ENCODE measurements at places on chromosomes 1 and 21.
A peak's percentile ranks its signal among the peaks of the same experiment; 100 is the strongest.

DNA sequence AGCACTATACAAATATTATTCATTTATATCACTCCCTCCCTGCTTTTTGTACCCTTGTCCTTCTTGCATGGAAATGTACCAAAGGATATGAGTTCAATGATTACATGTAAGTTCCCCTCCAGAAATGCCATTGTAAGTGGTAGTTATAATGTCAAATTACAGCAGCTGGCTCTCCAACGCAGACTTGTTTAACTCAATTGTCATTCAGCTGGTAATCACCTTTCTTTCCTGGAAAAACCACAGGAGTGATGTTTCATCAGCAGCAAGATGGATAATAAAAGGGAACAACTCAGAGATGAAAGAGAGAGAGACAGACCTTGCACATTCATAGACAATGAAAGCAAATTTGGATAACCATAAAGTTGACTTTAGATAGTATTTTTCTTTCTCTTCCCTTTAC lies 578.6 kb upstream of the PBX1 start:
- no peak for DNase-seq

GRCh38 chr1:55448261-55448660 lies 233.1 kb upstream of the USP24 start:
- no peak for DNase-seq

DNA sequence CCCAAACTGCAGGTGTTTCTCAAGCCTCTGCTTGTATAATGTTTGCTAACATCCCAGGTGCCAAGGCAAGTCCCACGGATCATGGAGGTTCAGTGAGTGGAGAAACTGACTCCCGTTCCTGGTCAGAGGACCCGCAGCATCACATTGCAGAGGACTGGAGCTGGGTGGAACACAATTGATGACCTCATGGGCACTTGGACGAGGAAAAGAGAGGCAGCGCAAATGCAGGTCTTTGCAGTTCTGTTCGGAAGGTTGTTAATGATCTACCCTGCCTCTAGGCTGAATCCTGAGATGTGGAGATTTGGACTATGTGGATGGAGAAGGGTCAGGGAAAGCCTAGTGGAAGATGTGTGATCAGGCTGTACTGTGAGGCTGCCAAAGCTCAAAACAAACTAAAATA lies 192.9 kb downstream of the DUSP10 start:
- DNase-seq = no peak

DNA sequence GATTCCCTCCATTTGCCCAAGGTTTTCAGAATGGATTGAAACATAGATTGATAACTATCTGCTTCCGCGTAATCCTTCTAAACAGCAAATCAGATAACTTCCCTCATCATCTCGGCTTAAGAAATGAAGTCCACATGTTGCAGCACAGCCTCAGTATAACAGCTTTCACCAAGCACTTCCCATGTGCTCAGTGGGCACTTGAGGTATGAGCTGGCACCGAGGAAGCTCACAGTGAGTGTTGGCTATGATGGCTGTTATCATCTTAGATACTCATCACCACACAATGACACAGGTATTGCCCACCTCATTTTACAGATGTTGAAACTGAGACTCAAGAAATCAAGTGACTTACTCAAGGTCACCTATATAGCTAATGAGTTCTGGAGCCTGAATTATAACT lies 43.2 kb downstream of the RCSD1 start:
- no peak for DNase-seq

- DNase-seq = no peak
Measured at GRCh38 chr1:201125800-201126199, 1.2 kb downstream of the ASCL5 start.

GRCh38 chr1:226722240-226722900 lies 16.7 kb downstream of the ITPKB start:
- DNase-seq = no peak

- DNase-seq = no peak
Measured at GRCh38 chr1:246689409-246690008, 34.7 kb upstream of the SCCPDH start.

GRCh38 chr1:155504207-155504606 lies 58.4 kb downstream of the ASH1L start:
- no peak for DNase-seq

DNA sequence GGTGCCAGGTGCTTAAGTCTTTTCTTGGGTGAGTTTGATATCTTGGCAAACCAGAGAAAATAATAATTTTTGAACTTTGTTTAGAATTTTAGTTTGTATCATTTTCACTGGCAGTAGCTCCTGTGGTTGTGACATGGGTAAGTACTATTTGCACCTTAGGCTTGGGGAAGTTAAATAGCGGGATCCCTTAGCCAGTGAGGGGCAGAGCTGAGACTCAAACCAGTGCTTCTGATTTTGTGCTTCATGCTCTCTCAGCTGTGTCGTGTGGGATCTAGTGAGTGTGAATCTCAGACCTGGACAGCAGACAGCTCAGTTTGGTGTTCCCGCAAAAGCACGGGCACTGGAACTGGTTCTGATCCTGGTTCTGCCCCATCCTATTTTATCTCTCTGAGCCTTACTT lies 9.6 kb downstream of the PRCC start:
- DNase-seq = no peak

GRCh38 chr1:10779841-10780240 lies 16.6 kb downstream of the CASZ1 start:
- no peak for DNase-seq

DNA sequence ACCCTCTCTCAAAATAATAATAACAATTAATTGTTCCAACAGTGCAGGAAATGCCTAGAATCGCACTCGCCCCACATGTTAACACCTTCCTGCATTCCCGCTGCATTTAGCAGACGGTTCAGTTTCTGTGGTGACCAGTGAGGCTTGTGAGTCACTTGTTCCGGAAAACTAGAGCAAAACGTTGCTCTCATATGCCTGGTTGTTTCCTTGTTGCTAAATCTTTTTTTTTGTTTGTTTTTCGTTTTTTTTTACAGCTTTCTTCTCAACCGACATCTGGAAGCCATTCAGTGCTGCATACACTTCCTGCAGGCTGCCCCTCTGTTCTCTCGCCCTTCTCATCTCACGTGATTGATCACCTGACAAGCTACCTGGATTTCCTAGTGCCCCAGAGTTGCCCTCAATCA lies 56.9 kb upstream of the TMPRSS2 start:
- DNase-seq = no peak

DNA sequence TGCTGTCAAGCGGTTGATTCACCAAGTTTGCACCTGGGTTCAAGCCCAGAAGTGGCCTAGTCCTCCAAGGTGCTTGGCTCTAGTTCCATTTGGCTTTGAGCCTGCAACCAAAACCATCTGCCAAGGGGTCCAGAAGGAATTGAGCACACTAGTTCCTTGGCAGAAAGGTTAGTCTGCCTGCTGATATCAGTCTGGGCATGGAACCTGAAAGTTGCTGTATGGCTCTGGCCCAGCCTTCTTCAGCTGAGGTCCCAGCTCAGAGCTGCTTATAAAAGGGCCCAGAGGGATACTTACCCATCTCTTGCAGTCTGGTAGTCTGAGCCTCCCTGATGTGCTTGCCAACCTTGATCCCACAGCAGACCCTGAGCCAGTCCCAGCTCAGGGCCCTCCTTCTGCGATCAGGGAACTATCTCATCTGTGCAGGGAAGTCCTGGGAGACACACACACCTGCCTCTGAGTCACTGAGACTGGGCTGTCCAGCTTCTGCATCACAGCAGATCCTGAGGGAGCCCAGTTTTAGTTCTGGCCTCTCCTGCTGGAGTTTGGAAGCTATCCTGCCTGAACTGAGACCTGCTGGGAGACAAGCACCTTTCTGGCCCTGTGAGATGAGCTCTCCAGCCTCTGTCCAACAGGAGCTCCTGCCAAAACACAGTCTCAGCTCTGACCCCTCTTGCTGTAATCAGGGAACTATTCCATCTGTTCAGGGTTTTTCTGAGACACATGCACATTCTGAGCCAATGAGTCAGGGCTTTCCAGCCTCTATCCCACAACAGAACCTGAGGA lies 75.8 kb downstream of the CTH start:
- no peak for DNase-seq

DNA sequence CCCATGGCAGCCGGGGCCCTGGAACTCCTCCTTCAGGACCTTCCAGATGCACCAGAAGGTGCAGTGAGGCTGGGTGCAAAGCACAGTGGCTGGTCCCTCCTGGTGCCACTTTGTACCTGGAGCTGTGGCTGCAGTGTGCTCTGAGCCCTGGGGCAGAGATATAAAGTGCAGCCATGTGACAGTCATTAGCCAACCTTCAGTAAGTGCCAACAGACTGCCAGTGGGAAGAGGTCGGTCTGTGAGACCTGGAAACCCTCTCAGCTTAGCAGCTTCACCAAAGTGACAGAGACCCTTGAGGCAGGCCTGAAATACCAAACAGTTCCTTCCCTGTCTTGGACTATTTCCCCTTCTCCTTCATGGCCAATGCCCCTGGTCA lies 26.7 kb upstream of the NGF start:
- no peak for DNase-seq

DNA sequence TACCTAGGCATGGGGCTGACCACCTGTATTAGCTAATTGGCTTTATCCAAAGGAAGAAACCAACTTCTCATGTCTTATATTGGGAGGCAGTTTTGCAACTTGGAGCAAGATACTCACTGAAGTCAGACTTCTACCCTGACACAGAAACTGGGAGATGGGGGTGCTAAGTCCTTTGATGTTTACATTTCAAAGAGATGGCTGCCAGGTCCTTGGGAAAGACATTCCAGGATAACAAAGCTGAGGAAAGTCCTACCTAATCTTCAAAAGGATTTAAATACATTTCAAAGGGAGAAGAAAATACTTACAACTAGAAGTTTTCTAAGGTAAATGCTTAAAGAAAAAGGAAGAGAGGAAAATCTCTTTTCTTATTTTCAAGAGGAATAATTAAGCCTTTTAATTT lies 62.1 kb downstream of the FH start:
- no peak for DNase-seq

DNA sequence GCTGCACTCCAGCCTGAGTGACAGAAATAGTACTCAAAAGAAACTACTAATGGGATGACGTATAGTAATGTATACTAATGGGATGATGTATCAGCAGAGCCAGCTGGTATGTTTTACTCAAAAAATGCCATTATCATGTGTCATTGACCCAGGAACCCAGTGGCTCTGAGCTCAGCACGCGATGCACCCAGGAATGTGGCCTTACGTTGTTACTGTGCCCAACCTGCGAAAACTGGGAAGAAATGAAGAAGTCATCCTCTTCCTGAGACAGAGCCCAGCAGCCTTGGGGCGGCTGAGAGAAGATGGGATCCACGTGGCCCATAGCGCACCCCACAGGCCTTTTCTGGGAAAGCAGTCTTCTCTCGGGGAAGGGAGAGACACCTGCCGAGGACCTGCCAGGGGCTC lies 8.8 kb downstream of the UBE2J2 start:
- no peak for DNase-seq

GRCh38 chr1:54810153-54810942 lies 9.2 kb upstream of the TTC22 start:
- peak; percentile 16 for DNase-seq

GRCh38 chr1:156801409-156802121 lies 15.1 kb downstream of the SH2D2A start:
- DNase-seq = no peak

GRCh38 chr1:18719786-18720451 lies 89.3 kb downstream of the PAX7 start:
- DNase-seq = no peak

GRCh38 chr1:21232044-21232443 lies 55.3 kb upstream of the EIF4G3 start:
- DNase-seq = no peak

GRCh38 chr1:167533851-167534300 lies 15.5 kb upstream of the CD247 start:
- no peak for DNase-seq

All from stimulated activated CD8-positive, alpha-beta memory T cell treated with anti-CD3 and anti-CD28 coated beads, Interleukin-4, amount 100 ng/mL, for 1 hour (primary cell).